Ovary (tissue), 10 donors: ENCODE measurements at places on chromosomes 3 and 15. TPM values are rescaled to one million over a fixed set of nuclear protein-coding genes. Genes with fewer than 3 reads are reported as not detected.

GOLGA8J gene
- not detected for total RNA-seq

MAN2C1 gene
- total RNA-seq = 198 TPM

RGMA gene
- total RNA-seq = 31.6 TPM

PLOD2 gene
- 48.6 TPM for total RNA-seq

DPH3 gene
- total RNA-seq = 13.5 TPM

KBTBD12 gene
- total RNA-seq = 1.1 TPM

PAK2 gene
- 30.4 TPM for total RNA-seq

KNSTRN gene
- 6.0 TPM for total RNA-seq

NRG4 gene
- 0.28 TPM for total RNA-seq

PLIN1 gene
- total RNA-seq = 4.6 TPM

LRRK1 gene
- 14.1 TPM for total RNA-seq

C3orf80 gene
- total RNA-seq = 0.23 TPM

CHRFAM7A gene
- 0.81 TPM for total RNA-seq

TPRG1 gene
- total RNA-seq = 10.8 TPM

CD96 gene
- 1.2 TPM for total RNA-seq

SH2D7 gene
- not detected for total RNA-seq

SIDT1 gene
- 0.48 TPM for total RNA-seq

CHRM5 gene
- total RNA-seq = not detected

DNAJA4 gene
- total RNA-seq = 18.0 TPM

TMEM108 gene
- total RNA-seq = under 0.01 TPM

TMEM212 gene
- 0.45 TPM for total RNA-seq

ATP10A gene
- total RNA-seq = 1.2 TPM

CHST13 gene
- 0.12 TPM for total RNA-seq

GOLGA6D gene
- total RNA-seq = not detected

TAGLN3 gene
- total RNA-seq = not detected

HRH1 gene
- 5.1 TPM for total RNA-seq

POLR2M gene
- 115 TPM for total RNA-seq

ATP13A4 gene
- total RNA-seq = 0.43 TPM

SENP8 gene
- total RNA-seq = 1.3 TPM

NR2F2 gene
- 68.6 TPM for total RNA-seq

BMF gene
- total RNA-seq = 24.7 TPM

ADAMTSL3 gene
- total RNA-seq = 7.6 TPM

EHHADH gene
- 1.4 TPM for total RNA-seq

PCSK6 gene
- 16.8 TPM for total RNA-seq

POLQ gene
- total RNA-seq = 0.41 TPM

SLC24A5 gene
- total RNA-seq = not detected

PPP1R14D gene
- total RNA-seq = not detected

CHAC1 gene
- 0.50 TPM for total RNA-seq

RTP4 gene
- 2.7 TPM for total RNA-seq

GOLGA8S gene
- total RNA-seq = 0.68 TPM

GOLGA8Q gene
- 5.1 TPM for total RNA-seq

SLC41A3 gene
- 85.9 TPM for total RNA-seq

CALML4 gene
- 4.8 TPM for total RNA-seq

DNAH12 gene
- 0.95 TPM for total RNA-seq

CLDN16 gene
- not detected for total RNA-seq
